Activated naive CD8-positive, alpha-beta T cell treated with anti-CD3 and anti-CD28 coated beads for 36 hours (primary cell): ENCODE measurements at places on chromosomes 4 and X. TPM values are rescaled to one million over a fixed set of nuclear protein-coding genes. Genes with fewer than 3 reads are reported as not detected.

SLITRK4 gene
- total RNA-seq, result not detected

HSD17B13 gene
- total RNA-seq, result not detected

CT55 gene
- not detected for total RNA-seq

IL2RG gene
- total RNA-seq, result 231 TPM

DNA sequence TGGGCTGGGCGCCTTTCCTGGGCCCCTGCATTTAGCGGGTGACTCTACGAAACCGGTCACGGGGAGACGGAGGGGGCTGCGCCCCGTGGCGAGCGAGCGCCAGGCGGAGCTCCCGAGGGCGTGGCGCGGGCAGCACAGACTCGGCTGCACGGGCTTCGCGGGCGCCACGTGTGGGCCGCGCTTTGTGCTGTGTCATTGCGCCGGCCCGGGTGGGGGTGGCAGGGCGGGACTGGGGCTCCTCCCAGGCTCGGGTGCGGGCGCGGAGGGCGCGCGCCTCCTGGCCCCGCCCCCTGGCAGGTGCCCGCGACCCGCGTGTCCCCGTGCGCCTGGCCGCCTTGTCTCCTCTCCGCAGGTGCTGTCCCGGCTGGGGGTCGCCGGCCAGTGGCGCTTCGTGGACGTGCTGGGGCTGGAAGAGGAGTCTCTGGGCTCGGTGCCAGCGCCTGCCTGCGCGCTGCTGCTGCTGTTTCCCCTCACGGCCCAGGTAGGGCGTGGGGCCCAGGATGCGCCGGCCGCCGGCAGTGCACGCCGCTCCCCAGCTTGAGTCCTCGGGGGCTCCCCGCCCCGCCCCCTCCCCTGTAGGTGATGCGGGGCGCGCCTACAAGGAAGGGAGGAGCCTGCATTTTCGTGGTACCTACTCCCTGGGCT lies 651 bp downstream of the UCHL1 start:
- H3K4me1 ChIP-seq, result peaks cover 8% of the 10 kb centered on the region
- peak overlapping the region; percentile 67 for H3K4me3 ChIP-seq
- peaks cover 61% of the 10 kb centered on the region for H3K27me3 ChIP-seq
- no peaks in the 10 kb centered on the region for H3K36me3 ChIP-seq

DNA sequence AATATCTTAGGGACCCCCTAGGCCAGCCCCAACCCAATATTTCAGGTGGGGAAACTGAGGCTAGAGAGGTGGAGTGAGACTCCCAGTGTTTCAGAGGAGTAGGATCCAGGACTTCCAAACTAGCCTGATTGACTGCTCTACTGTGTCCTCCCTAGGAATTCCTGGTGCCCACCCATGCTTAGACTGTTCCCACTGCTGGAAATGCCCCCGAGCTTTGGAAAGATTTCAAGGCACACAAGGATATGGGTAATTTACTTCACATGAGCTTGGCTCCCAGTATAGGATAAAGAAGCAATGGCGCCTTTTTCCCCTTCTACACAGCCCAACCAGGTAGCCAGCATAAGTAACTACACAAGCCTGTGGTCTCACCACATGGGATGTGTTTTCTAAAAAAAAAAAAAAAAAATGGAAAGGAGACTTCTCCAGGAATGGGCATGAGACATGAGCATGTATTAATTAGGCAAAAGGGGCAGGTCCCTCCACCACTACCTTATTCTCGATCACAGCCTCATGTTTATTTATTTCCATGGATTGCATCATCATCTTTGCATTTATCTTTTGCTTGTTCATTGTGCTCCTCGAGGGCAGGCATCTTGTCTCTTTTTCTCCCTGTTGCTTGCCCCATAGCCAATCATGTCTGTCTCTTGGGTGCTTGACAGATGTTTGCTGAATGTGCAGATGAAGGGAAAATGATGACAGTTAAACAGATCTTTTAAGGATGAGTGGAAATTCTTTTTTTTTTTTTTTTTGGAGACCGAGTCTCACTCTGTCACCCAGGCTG lies 66.7 kb downstream of the DRD5 start:
- H3K27ac ChIP-seq, result no peak overlapping the region
- no peaks in the 10 kb centered on the region for H3K4me1 ChIP-seq
- DNase-seq, result no peak
- no peaks in the 10 kb centered on the region for H3K36me3 ChIP-seq
- H3K27me3 ChIP-seq, result no peaks in the 10 kb centered on the region

DNA sequence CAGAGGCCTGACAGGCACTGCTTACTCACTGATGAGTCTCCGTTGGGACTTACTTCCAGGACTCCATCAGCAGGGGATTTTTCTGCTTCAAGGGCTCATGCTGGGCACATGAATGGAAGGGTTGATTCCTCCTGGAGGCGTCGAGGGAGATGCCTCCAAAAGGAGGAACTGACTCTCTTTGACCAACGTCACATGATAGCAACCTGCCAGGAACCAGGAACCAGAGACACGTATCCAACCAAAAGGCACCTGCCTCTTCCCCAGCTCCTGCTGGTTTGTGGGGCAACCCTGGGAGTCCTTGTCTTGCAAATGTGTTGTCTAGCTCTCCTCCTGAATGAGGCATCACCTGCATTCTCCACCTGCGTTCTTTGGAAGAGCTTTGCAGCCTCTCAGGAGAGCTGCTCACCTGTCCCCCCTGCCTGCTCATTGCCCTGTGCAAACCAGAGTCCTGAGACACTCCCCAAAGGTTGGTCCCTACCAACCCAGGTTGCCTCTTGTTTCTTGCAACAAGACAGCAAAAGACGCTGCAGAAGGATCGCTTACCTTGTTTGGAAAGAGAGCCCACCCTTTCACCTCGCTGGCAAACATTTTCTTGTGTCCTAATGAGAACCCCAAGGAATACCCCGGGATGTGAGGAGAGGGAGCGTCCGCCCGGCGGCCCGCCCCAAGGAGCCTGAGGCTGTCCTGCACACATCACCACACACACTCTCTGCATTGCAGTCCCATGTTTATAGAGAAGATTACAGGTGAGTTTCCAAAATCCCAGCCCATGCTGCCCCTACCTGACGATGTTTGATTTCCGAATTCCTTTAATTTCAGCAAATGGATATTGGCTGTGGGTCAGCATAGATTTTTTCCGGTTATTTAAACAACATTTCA lies 30.5 kb upstream of the SHOX start:
- H3K36me3 ChIP-seq, result no peaks in the 10 kb centered on the region
- no peak for DNase-seq
- no peaks in the 10 kb centered on the region for H3K4me1 ChIP-seq
- H3K4me3 ChIP-seq, result no peak overlapping the region
- H3K27ac ChIP-seq, result no peak overlapping the region
- peaks cover 4% of the 10 kb centered on the region for H3K27me3 ChIP-seq
